Breast epithelium (tissue), 4 donors: ENCODE measurements at places on chromosomes 3 and 15.

- no peak for DNase-seq
These were observed 3.4 kb upstream of the OGG1 start for GRCh38 chr3:9746330-9746729.

DNA sequence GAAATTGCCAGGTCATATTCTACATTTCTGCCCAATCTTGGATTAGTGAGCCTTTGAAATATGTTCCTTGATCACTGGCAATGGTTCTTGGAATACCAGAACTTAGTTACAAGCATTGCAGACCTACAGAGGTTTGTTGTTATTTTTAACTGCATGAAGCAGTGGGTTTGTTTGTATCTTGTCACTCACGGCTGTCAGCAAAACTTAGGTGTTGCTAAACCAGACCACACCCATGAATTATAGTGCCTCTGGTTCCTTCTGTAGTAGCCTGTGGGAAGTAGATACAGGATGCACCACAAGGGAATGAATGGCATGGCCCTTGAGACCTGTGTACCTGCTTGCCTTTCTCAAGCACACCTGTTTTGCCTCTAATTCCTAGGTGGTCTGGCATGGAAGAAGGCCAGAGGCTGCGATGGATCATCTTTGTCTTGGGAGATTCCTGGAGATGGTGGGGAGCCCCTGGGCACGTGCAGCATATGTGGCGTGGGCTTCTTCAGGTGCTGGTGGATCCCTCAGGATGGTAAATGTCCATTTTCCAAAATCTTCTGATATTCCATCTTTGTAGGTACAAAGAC, 138.8 kb downstream of the SNRPN start:
- no peak for DNase-seq

GRCh38 chr3:14206548-14207177, 28.0 kb downstream of the LSM3 start:
- DNase-seq, result no peak

DNA sequence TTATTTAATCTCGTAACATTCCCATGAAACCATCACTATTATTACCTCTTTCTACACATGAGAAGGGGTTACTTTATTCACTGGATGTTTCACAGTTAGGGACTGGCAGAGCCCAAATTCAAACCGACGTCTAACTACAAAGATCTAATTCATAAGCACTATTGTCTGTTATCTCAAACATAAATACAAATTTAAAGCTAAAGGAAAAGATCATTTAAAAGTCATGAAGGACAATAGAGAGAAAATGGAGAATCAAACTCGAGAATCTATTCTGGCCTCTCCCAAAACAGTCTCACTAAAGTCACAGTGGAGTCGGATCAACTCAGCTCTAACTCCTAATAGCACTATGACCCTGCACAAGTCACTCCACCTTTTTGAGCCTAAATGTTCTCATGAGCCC, 287.7 kb downstream of the ZIC4 start:
- no peak for DNase-seq

DNA sequence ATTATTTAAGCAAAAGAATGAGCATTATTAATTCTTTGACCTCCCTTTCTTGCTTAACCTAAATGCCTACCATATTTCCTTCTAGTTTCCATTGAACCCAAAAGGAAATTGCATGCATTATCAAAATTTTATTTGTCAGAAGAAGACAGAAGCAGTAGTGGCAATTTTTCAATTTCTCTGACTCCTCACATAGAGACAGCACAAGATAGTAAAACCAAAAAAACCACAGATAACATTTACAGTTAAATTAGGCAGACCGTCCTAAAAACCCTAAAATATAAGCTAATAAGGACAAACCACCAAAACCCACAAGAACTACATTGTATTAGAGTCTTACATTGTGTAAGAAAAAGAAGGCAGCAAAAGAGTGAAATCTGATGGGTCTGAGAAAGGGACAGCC, 27.1 kb downstream of the GOLGB1 start:
- DNase-seq, result no peak

DNA sequence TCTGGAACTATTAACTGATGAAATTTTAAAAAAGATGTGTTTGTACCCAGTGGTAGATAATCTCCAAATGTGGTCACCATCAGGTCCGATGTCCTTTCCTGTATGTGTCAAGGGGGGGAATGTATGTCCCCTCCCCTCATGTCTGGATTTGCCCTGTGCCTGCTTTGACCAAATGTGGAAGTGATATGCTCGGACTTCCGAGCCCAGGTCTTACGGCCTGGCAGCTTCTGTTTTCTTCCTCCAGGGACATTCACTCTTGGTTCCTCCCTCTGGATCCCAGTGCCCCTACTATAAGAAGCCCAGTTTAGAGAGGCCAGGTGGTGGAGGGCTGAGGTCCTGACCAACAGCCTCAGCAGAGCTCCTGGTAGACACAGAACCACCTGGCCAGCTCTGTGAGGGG, 75.5 kb downstream of the CCR1 start:
- no peak for DNase-seq

DNA sequence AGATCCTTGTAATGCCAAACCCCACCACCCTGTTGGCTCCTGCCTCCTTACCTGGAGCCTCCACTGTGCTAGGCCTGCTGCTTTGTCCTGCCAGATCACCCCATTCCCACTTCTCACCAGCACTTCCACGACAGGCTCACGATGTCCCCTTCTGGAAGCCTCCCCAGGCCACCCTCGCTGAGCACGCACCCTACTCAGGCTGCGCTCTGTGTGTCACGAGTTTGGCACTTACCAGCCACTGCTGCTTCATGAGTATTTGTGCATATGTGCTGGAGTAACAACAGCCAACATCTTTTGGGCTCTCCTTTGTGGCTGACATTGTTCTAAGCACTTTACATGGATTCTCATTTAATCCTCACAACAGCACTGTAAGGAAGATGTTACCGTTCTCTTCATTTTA, 58.1 kb downstream of the PDIA5 start:
- no peak for DNase-seq

DNA sequence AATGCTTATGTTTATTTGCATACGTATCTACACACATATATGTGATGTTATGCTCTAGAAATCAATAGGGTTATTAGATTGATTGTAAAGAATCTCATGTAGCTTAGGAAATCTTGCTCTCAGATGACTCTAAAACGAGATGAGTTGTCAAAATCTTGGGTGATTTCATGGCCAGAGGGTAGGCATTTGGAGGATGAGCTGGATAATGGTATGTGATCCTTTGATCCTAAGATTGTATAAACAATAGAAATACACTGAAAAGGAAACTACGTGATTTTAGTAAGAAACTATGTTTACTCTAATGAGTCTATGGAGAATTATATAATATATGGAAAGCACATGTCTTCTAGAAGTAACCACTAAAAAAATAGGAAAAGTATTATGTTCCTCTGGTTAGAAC, 676.6 kb downstream of the NSUN3 start:
- DNase-seq, result no peak

DNA sequence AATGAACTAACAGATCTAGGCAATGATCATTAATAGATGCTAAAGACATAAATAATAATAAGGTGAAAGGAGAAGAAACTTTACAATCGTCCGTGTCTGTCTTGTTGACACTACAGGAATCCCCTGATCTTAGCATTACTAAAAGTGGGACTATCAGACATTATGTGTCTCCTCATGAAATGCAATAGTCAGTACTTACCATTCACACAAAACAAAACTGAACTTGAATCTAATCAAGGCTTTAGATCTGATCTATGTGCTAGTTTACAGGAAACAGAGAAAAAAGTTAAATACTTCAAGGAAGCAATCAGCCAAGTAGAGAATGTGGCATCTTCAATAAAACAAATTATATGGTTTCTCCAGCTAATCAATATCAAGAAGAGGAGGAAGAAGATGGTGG, 73.7 kb downstream of the PIK3CB start:
- no peak for DNase-seq
